Hair follicle dermal papilla cell (primary cell): ENCODE measurements at places on chromosomes 3 and 15. TPM values are rescaled to one million over a fixed set of nuclear protein-coding genes. Genes with fewer than 3 reads are reported as not detected.

SLC2A2 gene
- total RNA-seq: under 0.01 TPM in 1 of 2 replicates, not detected in the other

KCTD6 gene
- total RNA-seq: 7.0 and 8.6 TPM in 2 replicates

CLSTN2 gene
- total RNA-seq: 1.3 and 2.8 TPM in 2 replicates

RUVBL1 gene
- total RNA-seq: 30.5 and 39.3 TPM in 2 replicates

ABI3BP gene
- 28.9 and 61.1 TPM in 2 replicates for total RNA-seq

ERICH6 gene
- 0.32 and 0.49 TPM in 2 replicates for total RNA-seq
